ENCODE measurements at places on chromosomes 12 and 14.

- DNase-seq: no peak
These were observed 10.2 kb downstream of the NT5DC3 start for GRCh38 chr12:103830730-103831320.

GRCh38 chr14:29536886-29537511 lies 390.6 kb downstream of the PRKD1 start:
- no peak for DNase-seq

GRCh38 chr14:54220704-54221431 lies 175.9 kb upstream of the CDKN3 start:
- DNase-seq: no peak

DNA sequence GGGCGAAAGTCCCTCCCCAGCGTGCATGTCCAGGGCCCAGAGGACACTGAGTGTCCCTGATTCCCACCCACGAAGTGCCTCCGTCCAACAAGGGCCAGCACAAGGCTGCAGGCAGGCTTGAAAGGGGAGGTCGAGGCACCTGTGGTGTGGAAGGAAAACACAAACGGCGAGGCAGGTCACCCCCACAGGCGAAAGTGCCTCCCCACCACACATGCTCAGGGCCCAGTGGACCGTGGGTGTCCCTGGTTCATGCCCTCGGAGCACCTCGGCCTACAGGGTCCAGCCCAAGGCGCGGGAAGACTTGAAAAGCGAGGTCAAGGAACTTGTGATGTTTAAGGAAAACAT lies 370.4 kb downstream of the ALG10 start:
- DNase-seq: no peak

- no peak for DNase-seq
These were observed 44.6 kb upstream of the EVL start for GRCh38 chr14:100020629-100021028.

DNA sequence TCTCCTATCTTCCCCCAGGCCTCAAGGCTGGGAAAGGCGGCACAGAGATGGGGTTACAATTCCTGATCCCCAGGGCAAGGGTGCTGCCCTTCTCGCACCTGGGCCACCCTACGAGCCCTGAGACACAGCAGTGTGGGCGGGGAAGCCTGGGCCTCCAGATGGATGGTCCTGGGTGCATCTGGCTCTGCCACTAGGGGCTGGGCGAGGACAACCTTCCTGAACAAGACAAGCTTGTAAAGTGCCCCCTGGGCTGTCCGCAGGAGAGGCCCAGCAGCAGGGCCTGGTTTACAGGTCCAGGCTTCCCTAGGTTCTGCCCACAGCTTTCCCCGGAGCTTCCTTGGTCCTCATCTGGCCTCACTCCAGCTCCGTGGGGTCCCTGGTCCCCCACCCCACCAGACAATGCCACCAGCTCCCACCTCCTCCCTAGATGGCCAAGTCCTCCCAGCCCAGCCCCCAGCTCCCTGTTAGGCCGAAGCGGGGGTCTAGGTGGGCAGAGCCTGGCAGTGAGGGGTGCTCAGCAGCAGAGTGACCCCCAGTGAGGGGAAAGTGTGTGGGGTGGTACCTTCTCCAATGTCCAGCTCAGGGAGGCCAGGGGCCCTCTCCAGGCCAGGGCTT lies 8.9 kb downstream of the ARL6IP4 start:
- no peak for DNase-seq

DNA sequence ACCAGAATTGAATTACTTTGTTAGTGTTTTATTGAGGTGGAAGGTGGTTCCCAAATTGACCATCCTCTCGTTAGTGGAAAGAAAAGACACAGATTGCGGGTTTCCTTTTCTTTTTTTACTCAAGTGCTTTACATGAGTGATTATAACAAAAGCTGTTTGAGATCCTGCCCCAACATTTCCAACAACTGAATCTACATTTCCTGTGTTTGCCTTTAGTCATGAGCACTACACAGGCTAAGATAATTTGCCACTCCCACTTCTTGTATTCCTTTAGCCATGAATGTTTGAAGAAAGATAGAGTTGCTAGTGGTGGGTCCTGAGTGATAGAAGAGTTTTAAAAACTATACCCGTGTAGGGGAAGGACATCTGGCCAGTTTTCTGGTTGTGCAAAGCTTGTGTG lies 16.0 kb downstream of the RERGL start:
- DNase-seq: no peak

- no peak for DNase-seq
These were observed 192.6 kb downstream of the TTC6 start for GRCh38 chr14:37787879-37788494.

GRCh38 chr12:68114606-68115005 lies 44.9 kb downstream of the IFNG start:
- DNase-seq: no peak

- no peak for DNase-seq
These were observed 299.5 kb downstream of the DAD1 start for GRCh38 chr14:22289570-22289969.

DNA sequence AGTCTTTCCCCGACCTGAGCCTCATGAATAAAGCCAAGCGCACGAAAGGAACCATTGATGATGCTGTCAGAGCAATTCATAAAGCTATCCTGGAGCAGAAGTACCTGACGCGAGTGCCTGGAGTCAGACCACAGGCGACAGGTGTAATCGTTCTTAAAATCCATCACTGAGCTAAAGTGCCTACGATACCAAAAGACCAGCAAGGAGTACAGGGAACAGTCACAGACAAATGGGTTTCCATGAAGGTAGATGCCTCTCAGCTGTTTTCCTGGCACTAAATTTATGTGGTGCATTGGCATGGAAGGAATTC lies 1.4 kb upstream of the PCED1B start:
- DNase-seq: no peak

- no peak for DNase-seq
These were observed 1.1 kb downstream of the KMT2D start for GRCh38 chr12:49059299-49060171.

DNA sequence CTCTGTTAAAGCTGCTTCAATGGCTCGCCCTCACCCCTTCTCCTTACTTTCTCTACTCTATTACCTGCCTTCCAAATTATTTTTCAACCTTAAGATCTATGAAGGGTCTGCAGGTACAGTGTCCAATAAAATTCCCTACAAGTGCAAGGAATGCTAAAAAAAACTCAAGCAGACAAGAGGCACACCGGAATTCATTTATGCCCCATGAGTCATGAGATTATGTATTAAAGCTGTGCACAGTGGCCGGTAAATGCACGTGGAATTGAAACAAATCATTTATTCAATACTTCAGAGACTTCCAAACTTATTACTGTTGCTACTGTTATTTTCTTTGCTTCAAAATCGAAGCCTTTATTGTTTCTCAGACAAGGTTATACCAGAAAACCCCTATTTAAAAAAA lies 68.4 kb downstream of the ST8SIA1 start:
- DNase-seq: no peak

GRCh38 chr14:85325134-85326017 lies 204.6 kb upstream of the FLRT2 start:
- no peak for DNase-seq

DNA sequence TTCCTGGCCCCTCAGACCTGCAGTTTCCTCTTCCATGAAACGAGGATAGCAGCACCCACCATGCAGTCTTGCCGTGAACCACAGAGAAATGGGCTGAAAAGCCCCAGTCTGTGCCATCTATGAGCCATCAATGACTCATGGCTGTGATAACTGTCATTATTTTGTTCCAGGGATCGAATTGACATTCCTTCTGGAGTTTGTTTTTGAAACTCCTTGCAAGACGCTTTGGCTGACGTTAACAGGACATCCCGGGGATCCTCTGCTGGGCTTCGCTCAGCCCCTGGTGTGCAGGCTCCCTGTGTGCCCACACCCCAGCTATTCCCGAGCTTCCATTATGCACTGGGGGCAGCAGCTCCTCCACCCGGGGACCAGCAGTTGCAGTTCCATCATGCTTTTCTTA lies 33.8 kb downstream of the MMAB start:
- no peak for DNase-seq

DNA sequence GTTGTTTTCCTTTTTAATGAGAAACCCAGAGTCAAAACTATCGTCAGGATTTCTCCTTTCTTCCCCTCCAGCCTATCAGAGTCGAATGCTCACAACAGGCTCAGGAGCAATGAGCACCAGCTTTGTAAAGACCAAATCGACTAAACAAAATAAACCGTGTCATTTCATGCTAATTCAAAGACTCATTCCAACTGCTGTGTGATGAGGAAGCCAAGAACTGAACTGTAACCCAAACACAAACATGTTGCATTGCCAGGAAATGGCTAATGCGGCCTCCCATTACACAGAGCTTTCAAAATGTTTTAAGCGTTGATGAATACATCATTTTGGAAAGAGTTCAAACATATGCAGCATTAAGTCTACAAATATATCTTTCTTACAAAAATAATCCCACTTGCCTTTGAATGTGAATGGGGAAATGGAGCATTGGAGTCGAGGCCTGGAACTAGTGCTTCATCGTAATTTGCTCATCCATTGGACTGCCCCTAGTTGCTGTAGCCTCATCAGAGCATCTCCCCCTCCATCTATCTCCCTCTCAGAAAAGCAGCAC lies 349.5 kb downstream of the GXYLT1 start:
- DNase-seq: no peak

- no peak for DNase-seq
These were observed 6.7 kb downstream of the ANO4 start for GRCh38 chr12:100801320-100801719.

DNA sequence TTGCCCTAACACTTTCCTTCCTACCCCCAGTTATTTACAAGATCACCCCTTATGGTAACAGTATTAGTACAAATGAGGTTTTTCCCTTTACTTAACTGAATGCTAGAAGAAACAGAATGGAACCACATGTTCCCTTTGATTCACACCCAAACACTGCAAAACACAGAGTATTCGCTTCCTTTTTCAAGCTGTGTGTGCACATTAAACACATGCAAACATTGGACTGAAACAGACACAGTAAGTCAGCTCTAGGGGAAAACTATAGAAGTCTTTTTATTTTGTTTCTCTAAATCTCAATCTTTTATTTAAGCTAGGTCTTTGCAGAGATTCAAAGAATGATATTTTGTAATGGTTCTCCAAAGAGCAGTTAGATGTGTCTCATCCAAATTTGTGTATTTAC lies 728.5 kb downstream of the DIO2 start:
- DNase-seq: no peak

GRCh38 chr14:102182190-102182589 lies 42.5 kb downstream of the WDR20 start:
- DNase-seq: no peak

DNA sequence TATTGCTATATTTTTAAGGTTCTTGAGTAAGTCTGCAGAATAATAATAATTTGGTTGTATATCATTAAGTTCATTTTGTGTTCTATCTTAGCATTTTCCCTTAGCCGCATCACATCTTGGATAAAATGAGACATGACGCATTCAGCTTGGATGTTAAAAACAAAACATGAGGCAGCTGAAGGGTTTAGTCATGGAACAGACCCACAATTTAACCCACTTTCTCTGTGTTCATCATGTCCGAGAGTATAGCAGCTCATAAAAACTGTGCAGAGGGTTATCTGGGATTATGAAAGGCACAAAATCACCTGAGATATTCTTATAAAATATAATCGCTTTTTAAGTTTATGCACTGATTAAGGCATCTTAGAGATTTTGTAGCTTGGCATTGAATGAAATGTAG lies 219.3 kb downstream of the TRHDE start:
- DNase-seq: no peak

DNA sequence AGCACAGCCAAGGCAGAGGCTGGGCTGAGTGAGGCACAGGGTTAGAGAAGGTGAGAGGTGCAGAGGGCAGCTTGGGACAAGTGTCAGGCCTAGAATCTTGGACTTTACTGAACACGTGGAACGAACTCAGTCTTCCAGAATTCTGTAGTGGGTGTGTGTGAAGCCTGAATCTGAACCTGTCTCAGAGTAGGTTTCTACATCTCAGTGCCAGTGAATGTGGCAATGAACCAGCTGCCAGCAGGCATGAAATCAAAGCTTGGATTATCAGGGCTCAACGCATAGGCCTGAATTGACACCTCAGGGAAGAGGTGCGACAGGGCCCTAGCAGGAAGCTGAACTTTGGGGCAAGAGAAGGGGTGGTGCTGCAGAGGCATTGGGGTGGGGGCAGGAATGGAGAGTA lies 104.6 kb downstream of the SAMD4A start:
- no peak for DNase-seq

DNA sequence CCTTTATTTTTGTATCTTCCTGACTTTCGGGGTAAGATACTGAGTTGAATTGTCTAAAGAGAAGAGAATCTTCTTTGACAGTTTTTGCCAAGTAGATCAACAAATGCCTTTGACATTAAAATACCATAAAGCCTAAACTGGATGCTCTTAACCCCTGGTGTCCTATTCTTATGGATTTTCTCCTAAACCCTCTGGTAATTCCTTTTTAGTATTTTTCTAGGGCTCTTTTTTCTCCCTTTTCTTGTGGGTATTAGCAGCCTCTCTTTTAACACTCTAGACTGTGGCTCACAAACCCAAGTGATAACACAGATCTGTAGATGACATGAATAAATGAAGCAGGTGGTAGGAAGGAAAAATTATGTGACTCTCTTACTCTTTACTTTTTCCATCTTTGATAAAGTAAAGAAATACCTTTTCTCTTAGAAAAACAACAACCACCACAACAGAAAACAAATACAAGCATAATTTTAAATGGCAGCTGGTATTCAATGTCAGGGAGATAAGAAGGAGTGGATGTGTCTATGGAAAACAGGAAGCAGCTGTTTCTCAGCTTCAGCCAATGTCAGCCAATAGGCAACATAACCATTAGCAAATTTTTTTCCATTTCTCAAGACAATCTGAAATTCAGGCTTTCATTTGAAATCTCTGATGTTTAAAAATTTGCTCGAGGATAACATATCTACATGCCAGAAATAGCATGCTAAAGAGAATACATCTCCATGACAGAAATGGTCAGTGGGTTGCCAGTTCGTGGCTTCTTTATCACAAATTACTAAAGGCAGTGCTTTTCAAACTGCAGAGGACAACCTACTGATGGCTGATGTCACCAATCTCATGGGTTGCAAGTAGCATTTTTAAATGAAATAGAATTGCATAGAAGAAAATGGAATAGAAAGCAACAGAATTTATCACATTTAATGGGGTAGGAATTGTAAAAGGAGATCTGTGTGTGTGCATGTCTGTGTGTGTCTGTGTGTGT lies 123.1 kb upstream of the KRR1 start:
- no peak for DNase-seq

GRCh38 chr14:104137297-104138097 lies 890 bp upstream of the KIF26A start:
- DNase-seq: no peak

- no peak for DNase-seq
These were observed 43.7 kb upstream of the KITLG start for GRCh38 chr12:88623777-88624548.

DNA sequence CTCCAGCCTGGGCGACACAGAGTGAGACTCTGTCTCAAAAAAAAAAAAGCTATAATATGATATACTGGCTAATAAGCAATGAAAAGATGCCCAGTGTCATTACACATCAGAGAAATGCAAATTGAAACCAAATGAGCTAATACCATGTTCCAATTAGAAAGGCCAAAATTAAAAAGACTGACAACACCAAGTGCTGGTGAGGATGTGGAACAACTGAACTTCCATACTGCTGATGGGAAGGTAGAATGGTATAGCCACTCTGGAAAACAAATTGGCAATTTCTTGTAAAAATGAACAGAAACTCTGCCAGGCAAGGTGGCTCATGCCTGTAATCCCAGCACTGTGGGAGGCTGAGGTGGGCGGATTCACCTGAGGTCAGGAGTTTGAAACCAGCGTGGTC lies 8.5 kb upstream of the PHETA1 start:
- DNase-seq: no peak

- no peak for DNase-seq
These were observed 21.8 kb upstream of the C14orf180 start for GRCh38 chr14:104557766-104558165.
